ENCODE measurements at places on chromosomes 4 and X.

DNA sequence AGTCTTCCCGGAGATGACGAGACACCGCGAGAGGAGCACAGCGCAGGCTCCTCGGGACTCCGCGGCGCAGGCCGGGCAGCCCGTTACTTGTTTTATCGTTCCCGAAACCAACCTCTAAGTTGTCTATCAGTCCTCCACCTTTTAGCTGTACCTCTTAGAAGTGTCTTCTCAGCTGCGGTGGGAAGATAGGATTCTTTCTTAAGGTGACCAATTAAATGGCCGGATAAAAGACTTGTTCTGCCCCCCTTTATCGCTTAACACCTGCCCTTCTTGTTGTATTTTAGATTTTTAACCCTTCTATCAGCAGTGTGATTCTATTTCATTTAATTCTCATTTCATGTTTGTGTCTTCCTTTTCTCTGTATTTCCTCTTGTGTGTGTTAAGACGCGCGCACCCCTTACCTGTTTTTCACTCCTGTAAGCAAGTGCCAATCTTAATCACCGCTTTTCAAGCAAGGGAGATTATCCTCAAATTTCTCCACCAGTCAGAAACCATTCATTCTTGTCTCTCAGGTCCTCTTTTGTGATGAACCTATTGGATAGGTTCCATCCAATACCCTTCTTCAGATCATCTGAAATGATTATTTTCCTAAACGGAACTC lies at the start of gene SLC9B2:
SLC9B2 (minus strand) TSS at position 15 of the 601 bp plus-strand sequence. CDS start 9,211 bp downstream, outside the sequence.
- peak; percentile 19 for DNase-seq

DNA sequence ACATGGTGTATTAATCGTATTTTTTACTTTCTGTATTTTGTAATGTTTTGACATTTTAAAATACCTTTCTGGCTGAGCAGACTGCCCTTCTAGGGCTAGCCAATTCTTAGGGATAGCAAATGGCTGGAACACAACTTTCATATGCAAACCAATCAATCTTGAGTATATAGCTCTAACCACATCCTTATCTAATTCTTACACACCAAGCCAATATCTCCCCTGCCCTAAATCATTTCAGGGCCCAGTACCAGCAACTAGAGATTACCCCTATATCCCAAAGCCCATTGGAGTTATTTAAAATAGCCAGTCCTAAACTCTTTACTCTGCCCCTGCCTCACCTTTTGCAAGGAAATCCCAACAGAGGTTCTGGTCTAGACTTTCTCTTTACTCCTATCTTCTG lies 58.3 kb downstream of the INTS12 start:
- no peak for DNase-seq

DNA sequence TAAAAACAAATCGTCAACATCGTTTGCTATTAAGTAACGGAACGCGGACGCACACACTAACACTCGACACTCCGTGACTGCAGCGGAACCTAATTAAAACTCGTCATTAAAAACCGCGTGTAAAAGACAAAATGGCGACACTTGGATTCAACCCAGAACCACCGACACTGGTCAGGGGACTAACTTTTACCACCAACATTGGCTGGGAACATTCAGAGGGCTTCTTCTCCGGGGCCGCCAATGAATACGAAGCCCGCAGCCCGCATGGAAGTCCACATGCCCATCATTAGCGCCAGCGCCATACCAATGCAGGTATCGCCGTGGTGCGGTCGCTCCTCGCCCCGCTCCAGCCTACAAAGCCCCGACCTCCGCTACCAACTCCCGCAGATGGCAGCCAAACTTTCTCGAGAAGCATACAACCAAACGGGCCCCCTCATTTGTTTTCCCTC lies 498 bp downstream of the RBMX start:
- DNase-seq = no peak

DNA sequence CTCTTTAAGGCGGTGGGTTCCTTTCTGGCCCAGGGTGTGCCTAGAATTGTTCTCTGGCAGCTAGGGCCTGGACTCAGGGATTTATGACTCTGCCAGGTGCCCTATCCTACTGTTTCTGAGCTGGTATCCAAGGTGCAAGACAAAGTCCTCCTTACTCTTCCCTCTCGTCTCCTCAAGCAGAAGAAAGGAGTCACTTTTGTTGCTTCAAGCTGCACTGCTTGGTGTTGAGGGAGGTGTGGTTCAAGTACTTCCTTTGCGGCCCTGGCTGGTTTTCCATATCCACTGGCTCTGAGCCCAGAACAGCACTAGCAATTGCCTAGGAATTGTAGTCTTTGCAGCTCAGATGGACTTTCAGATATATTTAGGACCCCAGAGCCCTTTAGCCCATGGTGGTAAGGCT lies 39.3 kb downstream of the RTL3 start:
- no peak for DNase-seq

Data from frontal cortex (tissue), 4 donors.